ENCODE measurements at places on chromosomes 1 and 21.

GRCh38 chr1:156498432-156499193, 2.0 kb downstream of the MEF2D start:
- DNase-seq = no peak

- DNase-seq = no peak
These were observed 90.7 kb downstream of the SCCPDH start for GRCh38 chr1:246814890-246815289.

GRCh38 chr1:226639631-226640061, 91.1 kb downstream of the STUM start:
- no peak for DNase-seq

DNA sequence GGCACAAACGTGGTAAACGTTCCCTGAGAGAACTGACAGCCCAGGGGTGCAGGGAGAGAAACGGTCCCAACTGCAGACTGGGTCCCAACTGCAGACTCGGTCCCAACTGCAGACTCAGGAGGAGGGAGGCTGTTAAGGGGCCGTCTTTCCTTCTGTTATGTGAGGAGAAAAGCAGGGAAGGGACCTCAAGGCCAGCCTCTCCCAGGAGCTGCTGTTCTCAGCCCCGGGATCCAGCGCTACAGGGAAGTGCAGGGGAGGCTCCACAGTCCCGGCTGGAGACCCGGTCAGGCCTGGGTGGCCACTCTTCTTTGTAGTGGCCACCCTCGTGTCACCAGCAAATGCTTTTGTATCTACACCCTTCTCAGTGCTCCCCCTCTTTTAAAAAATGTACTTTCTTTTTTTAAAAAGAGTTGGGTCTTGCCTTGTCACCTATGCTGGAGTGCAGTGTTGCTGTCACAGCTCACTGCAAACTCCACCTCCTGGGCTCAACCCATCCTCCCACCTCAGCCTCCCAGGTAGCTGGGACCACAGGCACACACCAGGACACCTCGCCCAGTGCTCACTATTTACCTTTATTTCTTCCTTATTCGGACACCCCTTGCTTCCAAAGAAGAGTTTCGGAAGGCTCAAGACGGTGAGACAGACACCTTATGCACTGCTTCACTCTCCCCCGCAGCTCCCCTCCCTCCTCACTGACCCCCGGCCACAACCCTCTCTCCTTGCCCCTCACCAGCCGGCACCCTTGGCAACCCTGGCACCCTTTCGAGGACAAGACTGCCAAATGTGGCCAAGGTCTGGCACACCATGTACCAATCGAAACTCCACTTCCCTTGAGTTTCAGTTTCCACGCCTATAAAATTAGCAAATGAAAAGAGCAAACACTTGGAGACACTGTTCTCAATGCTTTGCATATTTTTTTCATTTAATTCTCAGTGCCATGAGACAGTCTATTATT, 21.8 kb downstream of the CAPN2 start:
- no peak for DNase-seq

GRCh38 chr1:15259622-15260007, 12.6 kb downstream of the FHAD1 start:
- DNase-seq = no peak

DNA sequence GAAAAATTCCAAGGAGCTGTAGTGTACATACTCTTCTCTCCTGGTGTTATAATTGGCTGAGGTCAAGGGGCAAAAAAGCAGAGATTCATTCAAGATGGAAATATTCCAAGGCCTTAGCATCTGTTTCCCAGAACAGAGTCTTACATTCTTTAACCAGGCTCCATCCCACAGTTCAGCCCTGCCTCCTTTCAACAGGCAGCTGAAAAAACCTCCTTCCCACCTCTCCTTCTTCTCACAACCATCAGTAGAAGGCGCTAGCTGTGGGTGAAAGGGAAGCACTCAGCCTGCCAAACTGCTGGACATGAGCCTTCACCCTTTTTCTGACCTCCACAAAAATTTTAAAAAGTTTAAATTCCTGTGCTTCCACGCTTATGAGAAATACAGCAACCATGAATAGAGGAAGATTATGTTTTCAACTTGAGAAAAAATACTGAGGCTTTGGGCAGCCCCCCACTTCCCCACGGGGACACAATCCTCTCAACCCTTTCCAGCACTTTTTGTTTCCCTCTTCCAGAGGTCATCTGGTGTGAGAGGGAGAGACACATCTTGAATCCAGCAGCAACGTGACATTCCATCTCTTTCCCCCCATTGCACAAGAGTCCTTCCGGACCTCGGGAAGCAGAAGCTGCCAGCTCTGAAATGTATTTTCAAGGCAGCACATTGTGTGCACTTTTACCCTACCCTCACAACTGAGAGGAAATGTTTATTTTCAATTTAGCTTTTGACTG, 43.2 kb upstream of the FMO2 start:
- no peak for DNase-seq

Measured in iPS DF 6.9 (cell line).